ENCODE measurements at places on chromosomes 6 and 20. TPM values are rescaled to one million over a fixed set of nuclear protein-coding genes. Genes with fewer than 3 reads are reported as not detected.

TPX2 gene
- 0.47 TPM for total RNA-seq

TM9SF4 gene
- total RNA-seq = 37.2 TPM

OR2J3 gene
- 0.12 TPM for total RNA-seq

GRCh38 chr6:152948150-152948768 is 34.6 kb downstream of the FBXO5 start:
- no peaks in the 10 kb centered on the region for H3K27me3 ChIP-seq
- H3K4me3 ChIP-seq = no peak overlapping the region
- H3K4me1 ChIP-seq = no peaks in the 10 kb centered on the region
- H3K36me3 ChIP-seq = no peaks in the 10 kb centered on the region
- no peak overlapping the region for H3K27ac ChIP-seq

DNA sequence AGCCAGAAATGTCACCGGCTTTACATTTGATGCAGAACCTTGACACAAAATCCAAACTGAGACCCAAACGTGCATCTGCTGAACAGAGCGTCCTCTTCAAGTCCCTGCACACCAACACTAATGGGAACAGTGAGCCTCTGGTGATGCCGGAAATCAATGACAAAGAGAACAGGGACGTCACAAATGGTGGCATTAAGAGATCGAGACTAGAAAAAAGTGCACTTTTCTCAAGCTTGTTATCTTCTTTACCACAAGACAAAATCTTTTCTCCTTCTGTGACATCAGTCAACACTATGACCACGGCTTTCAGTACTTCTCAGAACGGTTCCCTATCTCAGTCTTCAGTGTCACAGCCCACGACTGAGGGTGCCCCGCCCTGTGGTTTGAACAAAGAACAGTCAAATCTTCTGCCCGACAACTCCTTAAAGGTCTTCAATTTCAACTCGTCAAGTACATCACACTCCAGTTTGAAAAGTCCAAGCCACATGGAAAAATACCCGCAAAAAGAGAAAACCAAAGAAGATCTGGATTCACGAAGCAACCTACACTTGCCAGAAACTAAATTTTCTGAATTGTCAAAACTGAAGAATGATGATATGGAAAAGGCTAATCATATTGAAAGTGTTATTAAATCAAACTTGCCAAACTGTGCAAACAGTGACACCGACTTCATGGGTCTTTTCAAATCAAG is 108.4 kb downstream of the RTN4IP1 start:
- H3K27me3 ChIP-seq = no peaks in the 10 kb centered on the region
- no peak overlapping the region for H3K4me3 ChIP-seq
- H3K36me3 ChIP-seq = no peaks in the 10 kb centered on the region
- no peak for DNase-seq
- H3K4me1 ChIP-seq = no peaks in the 10 kb centered on the region

DNA sequence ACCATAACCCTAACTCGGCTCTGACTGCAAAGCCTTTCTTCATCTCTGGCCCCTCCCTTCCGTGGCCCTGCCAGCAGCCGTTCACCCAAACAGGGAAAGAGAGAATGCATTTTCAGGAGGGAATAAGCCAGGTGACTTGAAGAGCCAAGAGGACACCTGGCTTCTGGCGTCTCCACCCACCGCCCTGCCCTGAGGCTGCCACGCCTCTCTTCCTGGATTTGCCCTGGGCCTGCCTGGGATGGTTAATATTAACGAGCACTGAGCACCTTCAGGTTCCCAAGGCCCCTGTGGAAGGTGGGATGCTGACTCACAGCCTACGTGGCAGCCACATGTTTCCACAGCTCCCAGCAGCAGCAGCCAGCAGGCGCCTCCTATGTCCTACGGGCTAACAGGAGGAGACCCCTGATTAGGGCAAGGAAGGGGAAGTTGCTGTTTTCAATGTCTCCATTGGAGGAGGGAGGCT is 138.0 kb upstream of the RREB1 start:
- DNase-seq = no peak
- no peak overlapping the region for H3K4me3 ChIP-seq
- no peaks in the 10 kb centered on the region for H3K36me3 ChIP-seq
- H3K27ac ChIP-seq = no peak overlapping the region
- H3K4me1 ChIP-seq = no peaks in the 10 kb centered on the region
- no peaks in the 10 kb centered on the region for H3K27me3 ChIP-seq

DNA sequence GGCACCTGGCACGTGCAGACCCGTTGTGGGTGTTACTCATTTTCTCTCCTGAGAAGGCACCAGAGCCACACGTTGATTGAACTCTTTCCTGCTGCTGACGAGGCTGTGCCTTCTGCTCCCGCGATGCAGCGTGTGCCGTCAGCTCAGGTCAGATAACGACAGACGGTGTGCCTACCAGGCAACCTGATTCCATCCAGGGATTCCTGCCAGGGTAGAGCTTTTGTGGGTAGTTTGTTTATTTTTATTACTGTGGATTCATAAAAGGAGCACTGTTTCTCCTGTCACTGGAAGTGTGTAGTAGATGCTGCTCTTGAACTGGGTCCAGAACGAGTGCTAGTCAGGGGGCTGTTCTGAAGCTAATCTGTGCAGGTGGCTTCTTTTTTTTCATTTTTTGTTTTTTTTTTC is 20.7 kb downstream of the PRPF6 start:
- DNase-seq = no peak
- H3K4me1 ChIP-seq = no peaks in the 10 kb centered on the region
- no peak overlapping the region for H3K27ac ChIP-seq
- H3K4me3 ChIP-seq = no peak overlapping the region
- no peaks in the 10 kb centered on the region for H3K27me3 ChIP-seq

- no peak for DNase-seq
- H3K4me3 ChIP-seq = no peak overlapping the region
- no peaks in the 10 kb centered on the region for H3K27me3 ChIP-seq
- no peak overlapping the region for H3K27ac ChIP-seq
Measured at GRCh38 chr6:16380220-16380809, 141.9 kb downstream of the GMPR start.

GRCh38 chr20:2807019-2807418 is 6.6 kb upstream of the CPXM1 start:
- DNase-seq = no peak
- H3K27ac ChIP-seq = no peak overlapping the region
- H3K27me3 ChIP-seq = no peaks in the 10 kb centered on the region
- no peak overlapping the region for H3K4me3 ChIP-seq

GRCh38 chr20:47667531-47668312 is 117.6 kb downstream of the SULF2 start:
- H3K36me3 ChIP-seq = no peaks in the 10 kb centered on the region
- H3K4me3 ChIP-seq = no peak overlapping the region
- H3K4me1 ChIP-seq = peaks cover 2% of the 10 kb centered on the region
- no peaks in the 10 kb centered on the region for H3K27me3 ChIP-seq

GRCh38 chr6:117496383-117496990 is 14.0 kb downstream of the DCBLD1 start:
- DNase-seq = no peak
- no peaks in the 10 kb centered on the region for H3K4me1 ChIP-seq
- no peak overlapping the region for H3K4me3 ChIP-seq
- no peak overlapping the region for H3K27ac ChIP-seq
- no peaks in the 10 kb centered on the region for H3K36me3 ChIP-seq

Measured in ovary (tissue), 10 donors.